Esophagus squamous epithelium (tissue), 5 donors: ENCODE measurements at places on chromosomes 5 and 9. TPM values are rescaled to one million over a fixed set of nuclear protein-coding genes. Genes with fewer than 3 reads are reported as not detected.

DRD1 gene
- not detected for total RNA-seq

ECSCR gene
- 19.5 TPM for total RNA-seq

GRCh38 chr5:98635656-98636055 is 137.8 kb upstream of the RGMB start:
- no peak for DNase-seq

ANKDD1B gene
- total RNA-seq, result 0.19 TPM

DNA sequence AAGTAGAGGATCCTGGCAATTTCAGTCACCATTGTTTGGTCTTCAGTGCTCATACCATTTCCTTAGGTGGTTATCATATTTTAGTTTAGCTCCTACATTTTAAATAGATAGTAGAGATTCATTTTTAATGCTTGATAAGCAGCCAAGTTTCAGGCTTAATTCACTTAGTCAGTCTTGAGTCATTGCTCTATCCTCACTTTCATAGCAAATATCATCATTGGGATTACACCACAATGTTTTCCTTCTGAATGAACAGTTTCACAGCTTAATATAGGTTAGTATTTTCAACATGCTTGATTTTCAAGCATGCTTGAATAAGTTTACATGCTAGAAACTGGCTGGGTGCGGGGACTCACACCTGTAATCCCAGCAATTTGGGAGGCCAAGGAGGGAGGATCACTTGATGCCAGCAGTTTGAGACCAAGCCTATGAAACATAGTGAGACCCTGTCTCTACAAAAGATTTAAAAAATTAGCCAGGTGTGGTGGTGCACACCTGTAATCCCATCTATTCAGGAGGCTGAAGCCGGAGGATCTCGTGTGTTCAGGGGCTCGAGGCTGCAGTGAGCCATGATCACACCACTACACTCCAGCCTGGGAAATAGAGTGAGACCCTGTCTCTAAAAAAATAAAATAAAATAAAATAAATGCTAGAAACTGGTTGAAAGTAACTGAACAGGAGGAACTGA is 339.9 kb downstream of the ADGRV1 start:
- no peak for DNase-seq

DNA sequence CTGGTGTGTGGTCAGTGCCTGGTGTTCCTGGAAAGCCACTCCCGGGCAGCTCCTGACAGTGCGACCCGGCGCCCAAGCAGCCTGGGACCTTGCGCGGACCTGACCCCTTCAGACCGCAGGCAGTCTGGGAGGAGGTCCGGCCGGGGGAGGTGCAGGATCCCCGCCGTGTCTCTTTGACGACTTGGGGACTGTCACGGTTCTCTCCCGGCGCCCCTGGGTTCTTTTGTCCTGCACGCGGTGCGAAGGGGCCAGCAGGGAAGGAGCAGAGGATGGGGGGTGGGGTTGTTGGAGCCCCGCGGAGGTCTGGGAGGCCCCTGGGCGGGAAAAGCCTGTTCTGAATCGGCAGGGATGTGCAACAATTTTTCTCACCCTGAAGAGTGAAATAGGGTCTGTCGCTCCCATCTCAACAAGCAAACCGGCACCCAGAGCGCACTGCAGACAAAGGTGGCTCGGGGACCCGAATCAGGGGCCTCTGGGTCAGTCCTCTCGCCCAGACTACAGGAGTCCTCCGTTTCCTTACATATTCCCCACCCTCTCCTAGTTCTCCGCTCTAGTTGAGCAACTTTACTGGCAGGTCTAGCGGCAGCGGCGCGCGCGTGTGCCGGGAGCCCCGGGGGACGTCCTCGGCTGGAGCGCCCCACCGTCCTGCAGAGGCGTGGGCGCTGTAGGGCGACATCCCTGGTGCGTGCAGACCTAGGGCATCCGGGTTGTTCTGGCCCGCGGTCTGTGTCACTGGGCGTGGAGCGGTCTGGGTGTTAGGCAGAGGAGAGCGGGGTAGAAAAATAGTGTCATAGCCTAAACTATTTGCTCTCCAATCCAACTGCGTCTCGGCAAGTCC is 1.2 kb downstream of the VCAN start:
- no peak for DNase-seq

DNA sequence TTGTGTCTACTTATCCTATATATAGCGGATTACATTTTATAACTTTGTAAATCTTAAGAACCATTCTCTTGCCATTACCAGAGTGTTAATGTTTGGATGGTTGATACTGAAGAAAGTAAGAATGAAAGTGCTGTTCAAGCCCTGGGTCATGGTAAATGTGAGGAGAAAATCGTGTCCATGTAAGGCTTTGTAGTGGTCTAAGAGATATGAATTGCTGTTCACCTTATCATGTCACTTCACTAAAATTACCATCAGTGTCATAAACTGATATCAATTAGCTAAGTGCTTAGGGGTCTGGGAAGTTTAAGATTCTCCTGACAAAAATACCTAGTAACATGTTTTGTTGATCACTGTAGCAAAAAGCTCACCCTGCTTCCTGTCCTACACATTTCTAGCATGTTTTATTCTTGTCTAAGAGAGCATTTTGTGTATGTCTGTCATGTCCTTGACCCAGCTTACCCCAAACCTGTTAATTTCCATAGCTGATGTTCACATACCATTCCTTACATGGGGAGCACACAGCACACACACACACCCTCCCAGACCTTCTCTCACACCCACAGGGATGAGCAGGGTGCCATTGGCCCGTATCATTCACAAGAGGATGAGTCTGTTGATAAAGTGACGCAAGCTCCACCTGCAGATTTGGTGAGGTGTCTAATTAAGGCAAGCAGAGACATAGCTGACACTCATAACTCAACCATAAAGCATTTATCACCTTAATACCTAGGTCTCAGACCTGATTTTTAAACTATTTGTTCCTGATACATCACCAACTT is 125.1 kb upstream of the PAM start:
- DNase-seq, result no peak

DNA sequence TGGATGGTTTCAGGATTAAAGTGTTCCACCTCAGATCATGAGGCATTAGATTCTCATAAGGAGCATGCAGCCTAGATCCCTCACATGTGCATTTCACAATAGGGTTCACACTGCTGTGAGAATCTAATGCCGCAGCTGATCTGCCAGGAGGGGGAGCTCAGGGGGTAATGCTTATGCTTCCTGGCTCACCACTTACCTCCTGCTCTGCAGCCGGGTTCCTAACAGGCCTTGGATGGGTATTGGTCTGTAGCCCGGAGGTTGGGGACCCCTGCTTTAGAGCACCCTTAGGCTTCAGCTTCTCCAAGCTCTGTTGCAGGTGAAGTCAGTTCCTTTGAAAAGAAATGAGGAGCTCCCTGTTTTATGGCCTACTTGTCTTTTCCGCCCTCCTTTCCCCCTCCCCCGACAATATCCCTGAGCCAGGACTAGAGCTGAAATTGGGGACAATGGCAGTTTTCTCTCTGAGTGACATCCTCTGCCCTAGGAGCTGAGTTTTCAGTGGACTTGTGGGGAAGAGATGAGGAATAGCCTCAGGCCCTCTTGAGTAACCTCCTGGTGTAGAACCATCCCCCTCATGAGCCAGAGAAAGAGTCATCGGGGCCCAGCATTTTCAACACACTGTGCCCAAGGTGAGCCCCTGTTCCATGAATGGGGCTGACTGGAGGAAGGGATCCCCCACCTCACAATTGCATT is 16.2 kb upstream of the MAT2B start:
- DNase-seq, result no peak

GRCh38 chr9:35274993-35275392 is 113.2 kb downstream of the UNC13B start:
- DNase-seq, result no peak

DNA sequence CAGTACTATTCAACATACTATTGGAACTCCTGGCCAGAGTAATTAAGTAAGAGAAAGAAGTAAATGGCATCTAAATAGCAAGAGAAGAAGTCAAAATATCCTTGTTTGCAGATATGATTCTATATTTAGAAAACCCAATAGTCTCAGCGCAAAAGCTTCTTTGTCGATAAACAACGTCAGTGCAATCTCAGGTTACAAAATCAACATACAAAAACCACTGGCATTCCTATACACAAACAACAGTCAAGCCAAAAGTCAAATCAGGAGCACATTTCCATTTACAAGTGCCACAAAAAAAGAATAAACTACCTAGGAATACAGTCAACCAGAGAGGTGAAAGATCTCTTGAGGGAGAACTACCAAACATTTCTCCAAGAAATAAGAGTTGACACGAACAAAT is 1901.9 kb upstream of the ACO1 start:
- DNase-seq, result no peak

DNA sequence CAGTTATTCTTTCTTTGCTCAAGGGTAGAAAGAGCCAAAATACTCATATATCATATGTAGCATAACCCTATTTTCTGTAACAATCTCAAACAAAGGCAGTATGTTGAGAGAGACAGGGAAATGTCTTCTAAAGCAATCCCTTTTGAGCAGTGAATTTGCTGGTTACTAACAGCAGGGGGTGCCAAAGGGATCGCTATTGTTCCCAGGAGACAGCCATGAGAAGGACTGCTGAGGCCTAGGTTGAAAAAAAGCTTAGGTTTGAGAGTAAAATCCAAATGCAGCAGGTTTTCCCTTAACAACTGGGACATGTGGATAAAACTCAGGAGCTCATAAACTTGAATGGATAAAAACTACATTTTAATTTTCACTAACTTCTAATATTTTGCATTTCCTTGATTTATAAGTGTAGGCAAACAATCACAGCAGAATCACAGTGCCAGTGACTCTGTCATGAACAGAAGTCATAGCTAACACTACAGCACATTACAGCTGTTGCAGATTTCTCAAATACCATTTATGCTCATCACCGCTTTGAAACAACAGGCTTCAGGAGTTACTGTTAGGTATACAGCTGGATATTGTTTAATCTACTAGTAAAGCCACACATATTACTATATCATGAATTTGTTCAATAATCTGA is 148.4 kb downstream of the MAPKAP1 start:
- DNase-seq, result no peak
